Keratinocyte (primary cell): ENCODE measurements at places on chromosomes 1 and 21.

DNA sequence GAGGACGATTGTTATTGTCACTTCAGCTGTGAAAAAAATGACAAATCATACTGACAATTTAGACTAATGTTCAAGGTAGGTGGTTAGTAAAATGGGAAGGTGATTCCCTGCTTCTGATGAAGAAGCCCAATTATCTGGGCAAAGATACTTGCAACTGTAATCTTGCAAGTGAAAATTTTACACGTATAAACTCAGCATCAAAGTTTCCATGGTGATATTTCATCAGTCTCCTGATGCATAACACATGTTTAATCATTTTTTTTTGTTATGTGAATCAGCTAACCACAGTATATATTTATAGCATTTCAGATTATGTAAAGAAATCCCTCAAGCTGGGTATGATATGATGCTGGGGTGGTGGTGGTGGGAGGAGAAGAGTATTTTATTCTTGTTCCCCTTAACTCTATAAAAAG lies 16.4 kb upstream of the KCNK1 start:
- no peak overlapping the region for H3K4me3 ChIP-seq
- H3K36me3 ChIP-seq: no peaks in the 10 kb centered on the region
- H3K27me3 ChIP-seq: peaks cover 5% of the 10 kb centered on the region
- no peak overlapping the region for H3K27ac ChIP-seq
- no peak for DNase-seq
- H3K4me1 ChIP-seq: no peaks in the 10 kb centered on the region

GRCh38 chr1:44723064-44723463 lies 7.9 kb downstream of the RNU5D-1 start:
- no peak for DNase-seq
- no peaks in the 10 kb centered on the region for H3K36me3 ChIP-seq
- H3K4me3 ChIP-seq: no peak overlapping the region
- peaks cover 3% of the 10 kb centered on the region for H3K4me1 ChIP-seq
- no peak overlapping the region for H3K27ac ChIP-seq
- no peaks in the 10 kb centered on the region for H3K27me3 ChIP-seq

DNA sequence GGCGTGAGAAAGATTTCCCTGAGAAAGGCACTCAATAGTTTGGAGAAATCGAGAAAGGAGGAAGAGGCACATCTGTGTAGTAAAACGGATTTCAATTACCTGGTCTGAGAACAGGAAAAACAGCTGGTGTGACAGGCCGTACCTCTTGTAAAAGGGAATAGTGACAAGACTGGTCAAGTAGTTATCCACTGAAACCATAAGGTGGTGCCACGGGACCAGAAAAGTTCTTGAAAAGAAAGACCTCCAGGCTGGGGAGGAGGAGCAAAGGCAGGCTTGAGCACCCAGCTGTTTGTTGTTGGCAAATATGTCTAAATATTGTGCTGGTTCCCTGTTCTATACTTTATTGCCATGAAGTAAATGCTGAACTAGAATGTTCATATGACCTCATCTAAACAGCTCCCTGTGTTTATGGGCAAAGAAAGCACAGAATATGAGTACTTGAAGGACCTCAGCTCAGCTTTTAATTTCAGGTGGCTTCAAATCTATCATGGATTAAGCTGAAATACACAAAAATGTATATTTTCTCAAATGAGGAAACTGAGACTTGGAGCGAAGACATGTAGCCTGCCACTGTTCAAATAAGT lies 4.0 kb downstream of the HAO2 start:
- H3K4me3 ChIP-seq: no peak overlapping the region
- H3K4me1 ChIP-seq: peaks cover 9% of the 10 kb centered on the region
- no peak overlapping the region for H3K27ac ChIP-seq

DNA sequence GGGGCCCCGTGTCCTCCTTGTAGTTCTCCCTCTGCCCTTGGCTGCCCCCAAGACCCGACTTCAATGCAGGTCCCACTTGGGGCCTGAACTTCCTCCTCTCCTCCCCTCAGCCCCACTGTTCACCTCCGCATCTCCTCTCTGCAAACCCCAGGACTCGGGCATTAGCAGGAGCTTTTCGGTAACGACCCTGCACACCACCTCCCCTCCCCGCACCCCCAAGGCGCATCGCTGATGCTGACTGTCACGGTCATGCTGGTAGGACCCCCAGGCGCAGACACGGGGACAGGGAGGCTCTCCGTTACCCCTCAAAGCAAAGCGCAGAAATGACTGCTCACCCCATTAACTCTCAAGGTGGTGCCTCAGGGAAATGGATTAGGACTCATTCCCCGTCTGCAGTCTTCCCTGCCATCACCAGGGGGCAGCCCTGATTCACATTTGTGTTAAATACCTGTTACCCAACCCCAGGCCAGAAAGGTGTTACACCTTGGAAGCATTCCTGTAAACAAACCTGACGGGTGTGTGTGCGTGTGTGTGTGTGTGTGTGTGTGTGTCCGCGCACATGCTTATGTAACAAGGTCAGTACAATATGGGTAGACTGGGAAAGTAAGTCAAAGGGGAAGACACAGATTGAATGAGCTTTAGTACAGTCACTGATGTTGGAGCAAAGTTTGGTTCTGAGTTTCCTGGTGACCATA lies 6.4 kb upstream of the GUCA2B start:
- no peaks in the 10 kb centered on the region for H3K36me3 ChIP-seq
- peak; percentile 85 for DNase-seq
- H3K4me1 ChIP-seq: peaks cover 21% of the 10 kb centered on the region
- H3K27me3 ChIP-seq: no peaks in the 10 kb centered on the region

DNA sequence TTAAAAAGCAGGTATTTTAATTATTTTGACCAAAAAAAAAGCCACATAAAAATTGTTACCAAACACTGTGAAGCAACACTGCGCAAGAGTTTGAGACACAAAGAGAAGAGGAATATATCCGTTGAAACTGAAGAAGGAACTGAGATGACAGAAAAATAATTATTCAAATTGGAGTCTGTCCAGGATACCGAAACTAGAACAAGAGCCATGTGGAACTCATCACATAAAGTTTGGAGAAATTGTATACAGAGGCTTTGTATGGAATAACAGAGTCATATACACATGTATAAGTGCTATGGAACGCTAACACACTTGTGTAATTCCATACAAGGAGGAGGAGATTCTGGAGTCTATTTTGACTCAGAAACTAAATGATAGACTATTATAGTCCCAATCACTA lies 675.1 kb upstream of the ADGRL2 start:
- DNase-seq: no peak
- no peaks in the 10 kb centered on the region for H3K4me1 ChIP-seq
- no peak overlapping the region for H3K27ac ChIP-seq

DNA sequence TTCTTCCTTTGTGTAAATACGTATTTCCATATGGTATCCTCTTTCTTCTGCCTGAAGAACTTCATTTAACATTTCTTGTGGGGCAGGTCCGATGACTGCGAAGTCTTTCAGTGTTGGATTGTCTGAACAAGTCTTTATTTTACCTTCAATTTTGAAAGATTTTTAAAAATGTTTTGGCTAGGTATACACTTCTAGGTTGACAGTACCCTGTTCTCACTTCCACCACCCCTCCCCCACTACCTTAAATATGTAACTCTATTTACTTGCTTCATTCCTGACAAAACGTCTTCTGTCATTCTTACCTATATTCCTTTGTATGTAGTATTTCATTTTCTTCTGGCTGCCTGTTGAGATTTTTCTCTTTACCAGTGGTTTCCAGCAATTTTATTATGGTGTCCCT lies 85.7 kb upstream of the ARTN start:
- no peak for DNase-seq
- no peaks in the 10 kb centered on the region for H3K27me3 ChIP-seq
- no peaks in the 10 kb centered on the region for H3K36me3 ChIP-seq
- H3K4me3 ChIP-seq: no peak overlapping the region
- H3K27ac ChIP-seq: no peak overlapping the region
- peaks cover 19% of the 10 kb centered on the region for H3K4me1 ChIP-seq

- H3K27ac ChIP-seq: peak overlapping the region; percentile 95
- no peaks in the 10 kb centered on the region for H3K27me3 ChIP-seq
- peaks cover 2% of the 10 kb centered on the region for H3K36me3 ChIP-seq
- peak; percentile 73 for DNase-seq
- peaks cover 90% of the 10 kb centered on the region for H3K4me1 ChIP-seq
- H3K4me3 ChIP-seq: peak overlapping the region; percentile 4
Measured at GRCh38 chr1:18927082-18927653, 24.8 kb upstream of the ALDH4A1 start.

DNA sequence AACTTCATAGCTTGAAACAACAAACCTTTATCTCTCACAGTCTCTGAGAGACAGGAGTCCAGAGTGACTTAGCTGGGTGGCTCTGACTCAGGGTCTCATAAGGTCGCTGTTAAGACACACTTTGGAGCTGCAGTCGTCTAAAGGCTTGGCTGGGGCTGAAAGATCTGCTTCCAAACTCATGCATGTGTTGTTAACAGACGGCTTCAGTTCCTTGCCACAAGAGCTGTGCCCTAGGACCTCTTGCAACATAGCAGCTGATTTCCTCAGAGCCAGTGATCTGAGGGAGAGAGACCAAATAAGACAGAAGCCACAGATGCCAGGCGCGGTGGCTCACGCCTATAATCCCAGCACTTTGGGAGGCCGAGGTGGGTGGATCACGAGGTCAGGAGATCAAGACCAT lies 176.8 kb downstream of the DISC1 start:
- no peak for DNase-seq
- no peak overlapping the region for H3K27ac ChIP-seq
- H3K27me3 ChIP-seq: no peaks in the 10 kb centered on the region
- no peaks in the 10 kb centered on the region for H3K4me1 ChIP-seq
- no peaks in the 10 kb centered on the region for H3K36me3 ChIP-seq

GRCh38 chr1:63651161-63651701 lies 58.0 kb downstream of the PGM1 start:
- H3K4me3 ChIP-seq: no peak overlapping the region
- no peak for DNase-seq
- H3K27ac ChIP-seq: no peak overlapping the region
- H3K4me1 ChIP-seq: peaks cover 8% of the 10 kb centered on the region
- H3K36me3 ChIP-seq: peaks cover 8% of the 10 kb centered on the region
- no peaks in the 10 kb centered on the region for H3K27me3 ChIP-seq

DNA sequence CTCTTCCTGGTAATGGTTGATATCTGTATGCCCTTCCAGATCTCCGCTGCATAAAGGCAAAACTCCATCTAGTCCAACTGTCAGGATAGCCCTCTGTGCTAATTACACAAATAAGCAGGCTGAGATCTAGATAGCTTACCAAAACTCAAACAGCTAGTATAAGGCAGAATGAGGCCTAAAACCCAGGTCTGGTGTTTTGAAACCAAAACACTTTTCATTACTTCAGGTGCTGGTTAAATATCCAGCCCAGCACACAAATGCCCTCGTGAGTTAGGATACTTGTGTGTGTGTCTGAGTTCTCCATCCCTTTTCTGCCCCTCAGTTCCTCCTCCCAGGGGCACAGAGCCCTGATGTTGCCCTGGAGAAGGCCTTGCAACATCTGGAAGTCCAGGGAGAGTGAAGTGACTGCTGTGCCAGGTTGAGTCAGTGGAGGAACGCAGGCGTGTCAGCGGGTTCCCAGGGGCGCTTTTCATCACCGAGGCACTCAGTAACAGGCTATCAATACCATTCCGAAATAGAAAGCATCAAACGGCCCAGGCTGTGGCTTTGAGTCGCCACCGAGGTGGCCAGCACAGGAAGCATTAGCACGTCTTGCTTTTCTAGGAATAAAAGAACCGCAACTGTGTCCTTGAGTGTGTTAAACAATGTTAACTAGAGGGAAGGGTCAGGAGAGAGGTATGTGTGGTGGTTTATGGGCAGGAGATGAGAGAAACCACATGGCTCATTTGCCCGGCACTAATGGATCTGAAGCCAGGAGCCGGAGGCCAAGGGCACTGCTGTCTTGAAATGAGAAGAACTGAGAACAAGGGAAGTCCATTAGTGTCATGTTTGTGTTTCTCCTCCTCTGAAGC lies 90.7 kb upstream of the WLS start:
- no peak for DNase-seq
- peaks cover 4% of the 10 kb centered on the region for H3K27me3 ChIP-seq
- H3K4me1 ChIP-seq: no peaks in the 10 kb centered on the region
- H3K27ac ChIP-seq: no peak overlapping the region

- H3K27ac ChIP-seq: no peak overlapping the region
- no peak overlapping the region for H3K4me3 ChIP-seq
- no peaks in the 10 kb centered on the region for H3K36me3 ChIP-seq
- DNase-seq: no peak
- no peaks in the 10 kb centered on the region for H3K4me1 ChIP-seq
Measured at GRCh38 chr1:10662824-10663677, 133.4 kb downstream of the CASZ1 start.

GRCh38 chr1:161066694-161067093 lies 3.0 kb downstream of the ARHGAP30 start:
- no peak overlapping the region for H3K27ac ChIP-seq
- peaks cover 17% of the 10 kb centered on the region for H3K4me1 ChIP-seq
- no peak overlapping the region for H3K4me3 ChIP-seq
- DNase-seq: no peak

- H3K4me3 ChIP-seq: no peak overlapping the region
- peaks cover 3% of the 10 kb centered on the region for H3K4me1 ChIP-seq
- DNase-seq: no peak
- H3K36me3 ChIP-seq: no peaks in the 10 kb centered on the region
Measured at GRCh38 chr1:211581526-211581925, 2.6 kb upstream of the SLC30A1 start.

DNA sequence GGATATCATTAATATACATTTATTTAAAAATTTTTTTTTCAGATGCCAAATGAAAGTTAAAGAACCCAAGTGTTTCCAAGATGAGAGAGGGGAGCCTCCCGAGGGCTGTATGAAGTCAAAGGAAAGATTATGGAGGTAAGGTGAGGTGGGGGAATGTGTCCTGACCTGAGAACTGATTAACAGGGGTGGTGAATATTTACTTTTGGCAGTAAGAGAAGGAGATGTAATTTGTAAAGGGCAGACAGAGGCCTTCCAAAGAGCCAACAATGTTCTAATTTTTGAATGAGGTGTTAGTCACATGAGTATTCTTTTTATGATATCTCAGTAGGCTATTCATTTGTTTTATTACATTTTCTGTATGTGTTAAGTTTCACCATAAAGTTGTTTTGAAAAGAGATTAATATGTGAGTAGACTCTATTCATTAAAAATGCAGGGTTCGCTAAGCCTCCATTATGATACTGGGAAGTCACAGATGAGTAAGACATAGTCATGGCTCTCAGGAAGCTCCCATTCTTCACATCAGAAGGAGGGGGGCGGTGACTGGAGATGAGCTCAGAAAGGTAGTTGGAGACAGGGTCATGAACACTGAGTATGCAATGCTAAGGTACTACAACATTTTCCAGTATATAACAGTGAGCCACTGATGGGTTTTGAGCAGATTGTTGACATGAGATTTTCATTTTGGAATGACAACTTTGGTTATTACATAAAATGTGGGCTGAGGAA lies 62.4 kb upstream of the TNFSF18 start:
- no peaks in the 10 kb centered on the region for H3K36me3 ChIP-seq
- peak overlapping the region; percentile 72 for H3K27ac ChIP-seq
- no peaks in the 10 kb centered on the region for H3K27me3 ChIP-seq
- no peak overlapping the region for H3K4me3 ChIP-seq

GRCh38 chr1:75172556-75172955 lies 38.4 kb downstream of the LHX8 start:
- H3K4me3 ChIP-seq: no peak overlapping the region
- H3K27ac ChIP-seq: no peak overlapping the region
- DNase-seq: no peak
- no peaks in the 10 kb centered on the region for H3K36me3 ChIP-seq

- peaks cover 22% of the 10 kb centered on the region for H3K4me1 ChIP-seq
- H3K27ac ChIP-seq: no peak overlapping the region
- no peaks in the 10 kb centered on the region for H3K27me3 ChIP-seq
- H3K4me3 ChIP-seq: no peak overlapping the region
- no peak for DNase-seq
Measured at GRCh38 chr1:206700445-206701036, 15.8 kb downstream of the MAPKAPK2 start.
